ENCODE measurements at places on chromosomes 5 and 9. TPM values are rescaled to one million over a fixed set of nuclear protein-coding genes. Genes with fewer than 3 reads are reported as not detected.

Gene TAF11L4
- total RNA-seq, result not detected

Gene DNAH5
- total RNA-seq, result 1.1 TPM

Gene SV2C
- total RNA-seq, result not detected

Gene CTSL
- total RNA-seq, result 349 TPM

Gene GMCL2
- not detected for total RNA-seq

Measured in smooth muscle cell of the umbilical artery (primary cell).